ENCODE measurements at places on chromosomes 5 and 9. TPM values are rescaled to one million over a fixed set of nuclear protein-coding genes. Genes with fewer than 3 reads are reported as not detected.

- DNase-seq, result no peak
These were observed 12.5 kb downstream of the TMEM8B start for GRCh38 chr9:35841645-35841900.

Gene RNF180
- polyA plus RNA-seq, result 10.0 TPM

DNA sequence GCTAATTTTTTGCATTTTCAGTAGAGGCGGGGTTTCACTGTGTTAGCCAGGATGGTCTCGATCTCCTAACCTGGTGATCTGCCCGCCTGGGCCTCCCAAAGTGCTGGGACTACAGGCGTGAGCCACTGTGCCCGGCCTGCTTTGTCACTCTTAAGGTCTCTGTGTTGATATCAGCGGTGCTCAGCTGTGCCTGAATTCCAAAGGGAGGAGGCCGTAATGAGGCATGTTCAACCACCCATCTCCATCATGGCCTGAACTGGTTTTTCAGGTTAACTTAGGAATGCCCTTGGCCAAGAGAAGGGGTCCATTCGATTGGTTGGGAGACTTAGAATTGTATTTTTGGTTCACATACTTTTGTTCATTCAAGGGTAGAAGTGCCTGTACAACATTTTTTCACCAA, 22.0 kb downstream of the HSD17B3 start:
- DNase-seq, result no peak

Gene CCL19
- polyA plus RNA-seq, result not detected

DNA sequence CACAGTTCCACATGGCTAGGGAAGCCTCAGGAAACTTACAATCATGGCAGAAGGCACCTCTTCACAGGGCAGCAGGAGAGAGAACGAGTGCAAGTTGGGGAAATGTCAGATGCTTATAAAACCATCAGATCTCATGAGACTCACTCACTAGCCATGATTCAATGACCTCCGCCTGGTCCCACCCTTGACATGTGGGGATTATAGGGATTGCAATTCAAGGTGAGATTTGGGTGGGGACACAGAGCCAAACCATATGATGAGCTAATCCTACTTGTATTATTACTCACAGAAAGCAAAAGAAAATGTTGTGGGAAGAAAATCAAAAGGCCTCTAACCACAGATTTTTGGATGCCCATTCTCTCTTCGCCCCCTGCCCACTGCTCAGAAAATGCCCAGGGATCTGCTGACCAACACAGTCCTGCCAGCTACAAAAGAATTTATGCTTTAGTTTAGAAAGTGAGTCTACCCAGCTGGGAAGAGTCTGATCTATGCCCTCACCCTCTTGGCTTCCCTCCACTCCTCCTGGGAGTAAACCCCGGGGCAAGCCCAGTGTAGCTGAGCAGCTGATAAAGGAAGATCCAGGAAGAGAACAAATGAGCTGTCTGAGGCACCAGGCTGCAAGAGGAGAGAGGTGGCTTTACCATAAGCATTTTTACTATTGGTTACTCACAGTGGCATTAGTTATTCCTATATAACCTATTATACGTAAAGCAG, 53.1 kb downstream of the RNF130 start:
- DNase-seq, result no peak

Gene KCNN2
- 17.4 TPM for polyA plus RNA-seq
